ENCODE measurements at places on chromosomes 12 and 14.

GRCh38 chr12:62738616-62739015 lies 196.3 kb downstream of the PPM1H start:
- DNase-seq, result no peak

DNA sequence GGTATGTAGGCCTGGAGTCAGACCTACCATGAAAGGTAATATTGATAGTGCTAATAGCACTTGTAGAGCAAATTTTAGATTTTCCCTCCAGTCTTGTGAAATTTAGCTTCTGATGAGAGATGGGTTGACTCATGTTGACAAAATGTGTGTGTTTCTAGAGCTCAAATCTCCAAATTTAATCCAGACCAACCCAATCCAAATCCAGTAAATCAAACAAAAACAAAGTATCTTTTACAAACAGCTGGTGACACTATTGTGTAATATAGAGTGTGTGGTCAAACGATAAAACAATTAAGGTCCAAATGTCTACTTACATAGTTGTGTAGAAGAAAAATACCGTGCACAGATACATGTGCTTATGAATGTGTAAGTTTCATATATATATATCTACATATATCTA lies 63.4 kb upstream of the KITLG start:
- DNase-seq, result no peak

DNA sequence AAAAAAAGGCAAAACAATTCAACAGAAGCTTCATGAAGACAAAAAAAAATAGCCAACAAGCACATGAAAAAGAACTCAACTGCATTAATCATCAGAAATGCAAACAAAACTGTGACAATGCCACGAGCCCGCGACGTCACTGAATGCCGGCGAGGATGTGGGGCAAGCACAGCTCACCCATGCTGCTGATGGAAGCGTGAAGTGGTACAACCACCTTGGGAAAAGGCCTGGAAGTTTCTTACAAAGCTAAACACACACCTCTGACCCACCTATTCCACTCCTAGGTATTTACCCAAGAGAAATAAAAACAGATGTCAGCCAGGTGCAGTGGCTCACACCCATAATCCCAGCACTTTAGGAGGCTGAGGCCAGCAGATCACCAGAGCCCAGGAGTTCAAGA lies 10.5 kb downstream of the BTBD6 start:
- DNase-seq, result no peak

- DNase-seq, result no peak
Observed at GRCh38 chr14:31949709-31950108, 127.4 kb upstream of the ARHGAP5 start.

DNA sequence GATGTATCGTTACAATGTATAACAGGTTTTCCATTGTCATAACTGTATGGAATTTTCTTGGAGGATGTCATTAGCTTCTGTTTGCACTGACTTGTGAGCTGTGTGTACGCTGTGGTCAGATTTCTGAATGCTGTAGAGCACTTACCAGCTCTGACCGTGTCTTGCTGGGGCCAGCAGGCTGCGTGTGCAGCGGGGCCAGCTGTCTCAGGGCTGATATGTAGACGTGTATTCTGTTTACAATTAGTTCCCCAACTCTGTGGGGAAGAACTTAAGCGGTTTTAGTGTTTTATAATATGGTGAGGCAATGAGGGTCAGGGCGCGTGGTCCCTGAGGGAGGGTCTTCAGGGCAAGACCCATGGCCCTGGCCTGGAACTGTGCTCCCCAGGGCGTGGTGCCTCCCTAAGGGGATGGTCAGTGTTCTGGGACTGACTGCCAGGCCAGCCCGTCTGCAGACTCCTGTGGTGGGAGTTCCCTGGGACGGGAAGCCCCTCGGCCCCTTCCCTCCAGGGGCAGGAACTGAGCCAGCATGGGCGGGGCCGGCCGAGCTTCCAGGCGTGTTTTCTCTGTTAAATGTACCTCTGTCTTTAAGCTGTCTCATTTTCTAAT lies 18.7 kb downstream of the XRCC3 start:
- no peak for DNase-seq

DNA sequence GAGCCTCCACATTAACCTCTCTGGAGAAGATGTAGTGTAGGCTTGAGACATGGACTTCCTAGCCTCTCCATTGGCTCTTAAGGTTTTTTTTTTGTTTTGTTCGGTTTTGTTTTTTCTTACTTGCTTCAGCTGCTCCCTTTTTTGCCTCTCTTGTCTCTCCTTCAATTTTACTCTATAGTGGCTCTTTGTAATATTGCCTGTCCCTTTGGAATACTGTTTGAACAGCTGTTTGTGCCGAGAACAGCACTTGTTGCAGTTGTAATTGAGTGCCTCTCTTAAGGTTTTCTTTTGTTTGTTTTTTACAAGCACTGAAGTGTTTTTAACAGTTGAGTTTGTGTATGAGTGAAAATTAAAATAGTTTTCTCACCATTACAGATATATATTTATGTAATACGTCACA lies 567.7 kb downstream of the LRFN5 start:
- no peak for DNase-seq

DNA sequence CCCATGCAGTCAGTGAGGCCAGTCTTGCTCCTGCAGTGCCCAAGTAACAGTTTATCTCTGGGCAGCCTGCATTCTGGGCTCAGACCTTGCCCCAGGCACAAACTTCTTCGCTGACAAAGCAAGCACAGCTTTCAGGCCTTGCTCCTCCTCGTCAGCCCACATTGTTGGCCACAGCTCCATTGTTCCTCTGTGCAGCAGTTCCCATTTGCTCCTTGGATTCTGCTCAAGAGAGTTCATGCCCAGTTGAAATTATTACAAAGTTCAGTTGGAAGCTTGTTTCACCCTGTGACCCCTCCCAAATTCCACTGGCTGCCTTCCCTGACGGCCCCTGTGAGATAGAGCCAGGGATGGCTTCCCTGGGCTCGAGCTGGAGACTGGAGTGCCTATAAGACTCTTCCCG lies 163.4 kb upstream of the DDHD1 start:
- DNase-seq, result no peak

- peak; percentile 30 for DNase-seq
Observed at GRCh38 chr12:57772429-57773322, at the start of gene EEF1AKMT3. Gene EEF1AKMT3 (plus strand): TSS chr12:57772614. CDS start chr12:57772725, 111 bp downstream.

Measured in CD8-positive, alpha-beta memory T cell (primary cell).